Fibroblast of skin of left quadriceps (primary cell): ENCODE measurements at places on chromosomes 2 and 18.

GRCh38 chr2:187466129-187466792 lies 18.2 kb upstream of the CALCRL start:
- DNase-seq = no peak

DNA sequence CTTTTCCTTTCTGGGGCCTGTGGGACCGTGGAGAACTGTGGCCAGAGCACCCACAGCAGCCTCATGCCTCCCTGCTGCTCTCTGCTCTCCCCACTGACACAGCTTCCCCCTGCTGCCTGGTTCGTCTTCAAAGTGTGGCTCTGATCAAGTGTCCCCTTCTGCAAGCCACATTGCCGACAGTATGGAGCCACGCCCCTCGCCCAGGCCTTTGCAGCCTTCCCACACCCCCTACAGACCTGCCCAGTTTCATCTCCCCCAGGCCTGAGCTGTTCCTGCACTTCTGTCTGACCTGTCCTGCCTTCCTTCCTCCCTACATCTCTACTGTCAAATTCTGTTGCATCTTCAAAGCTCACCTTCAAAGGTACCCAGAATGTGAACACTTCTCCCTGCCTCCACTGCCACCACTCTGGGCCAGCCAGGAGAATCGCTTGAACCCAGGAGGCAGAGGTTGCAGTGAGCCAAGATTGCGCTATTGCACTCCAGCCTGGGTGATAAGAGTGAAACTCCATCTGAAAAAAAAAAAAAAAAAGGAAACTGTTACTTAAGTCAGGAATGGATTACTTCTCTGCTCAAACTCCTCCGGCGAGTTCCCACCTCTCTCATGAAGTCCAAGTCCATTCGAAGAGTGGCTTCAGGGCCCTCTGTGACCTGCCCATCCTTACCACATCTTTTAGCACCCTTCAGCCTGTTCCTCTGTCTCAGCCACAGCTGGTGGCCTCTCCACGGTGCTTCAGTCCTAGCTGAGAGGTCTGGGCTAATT lies 29.0 kb upstream of the CATIP start:
- no peak for DNase-seq

- no peak for DNase-seq
These were observed 109.1 kb downstream of the CDK15 start for GRCh38 chr2:201915446-201915845.

GRCh38 chr2:162149466-162149865 lies 2.6 kb downstream of the GCG start:
- DNase-seq = no peak

- no peak for DNase-seq
These were observed 37.7 kb downstream of the ASB1 start for GRCh38 chr2:238464389-238464788.

DNA sequence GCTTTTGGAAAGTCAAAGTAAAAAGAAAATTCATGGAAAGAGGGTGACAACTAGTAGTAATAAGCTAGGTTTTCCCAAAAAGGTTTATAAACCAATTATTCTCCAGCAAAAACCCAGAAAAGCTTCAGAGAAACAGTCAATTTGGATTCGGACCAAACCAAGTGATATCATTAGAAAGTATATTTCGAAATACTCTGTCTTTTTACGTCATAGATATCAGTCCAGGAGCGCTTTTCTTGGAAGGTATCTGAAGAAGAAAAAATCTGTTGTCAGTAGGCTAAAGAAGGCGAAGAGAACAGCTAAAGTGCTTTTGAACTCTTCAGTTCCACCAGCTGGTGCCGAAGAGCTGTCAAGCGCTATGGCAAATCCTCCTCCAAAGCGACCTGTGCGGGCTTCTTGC lies 36.6 kb downstream of the ZDBF2 start:
- DNase-seq = no peak

GRCh38 chr2:43082111-43082894 lies 144.1 kb downstream of the ZFP36L2 start:
- peak; percentile 90 for DNase-seq

GRCh38 chr2:7206111-7206810 lies 289.0 kb downstream of the RNF144A start:
- no peak for DNase-seq

GRCh38 chr2:190318931-190319554 lies 583 bp downstream of the HIBCH start:
- DNase-seq = no peak

DNA sequence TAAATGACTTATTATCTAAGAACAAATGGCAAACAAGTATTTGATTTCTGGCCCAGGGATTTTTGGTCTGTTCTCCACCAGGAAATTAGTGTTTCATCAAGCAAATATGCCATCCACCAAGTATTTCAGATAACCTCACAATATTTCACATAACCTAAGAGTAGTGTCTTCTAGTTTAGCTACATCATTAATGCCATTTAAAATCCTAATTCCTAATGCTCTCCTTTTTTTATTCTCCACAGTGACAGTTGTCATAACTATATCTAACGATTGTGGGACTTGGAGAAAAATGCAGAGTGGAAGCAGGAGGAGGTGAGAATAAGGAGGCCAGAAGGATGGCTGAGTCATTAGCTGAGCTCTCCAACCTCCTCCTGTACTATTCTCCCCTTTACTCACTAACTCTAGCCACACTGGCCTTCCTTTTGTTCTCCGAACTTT lies 58.5 kb upstream of the CTLA4 start:
- peak; percentile 44 for DNase-seq

DNA sequence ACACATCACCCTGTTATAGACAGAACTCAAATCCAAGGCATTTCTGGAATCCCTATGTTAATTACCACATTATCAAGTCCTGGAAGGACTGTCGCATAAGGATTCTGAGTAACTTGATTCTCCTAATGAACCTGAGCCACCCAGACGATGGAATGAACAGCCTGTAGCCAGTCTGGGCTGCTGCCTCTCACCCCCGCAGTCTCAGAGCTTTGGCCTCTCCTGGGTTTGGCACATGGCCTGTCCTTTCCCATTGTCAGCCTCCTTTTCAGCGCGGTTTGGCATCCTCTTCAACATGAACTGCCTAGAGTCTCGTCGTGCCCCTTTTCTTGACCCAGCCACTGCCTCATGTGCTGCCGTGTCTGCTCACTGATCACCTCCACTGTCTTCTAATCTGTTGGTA lies 147.6 kb downstream of the SLC8A1 start:
- DNase-seq = no peak

- peak; percentile 97 for DNase-seq
These were observed 12.1 kb downstream of the PXDN start for GRCh38 chr2:1731963-1732768.

DNA sequence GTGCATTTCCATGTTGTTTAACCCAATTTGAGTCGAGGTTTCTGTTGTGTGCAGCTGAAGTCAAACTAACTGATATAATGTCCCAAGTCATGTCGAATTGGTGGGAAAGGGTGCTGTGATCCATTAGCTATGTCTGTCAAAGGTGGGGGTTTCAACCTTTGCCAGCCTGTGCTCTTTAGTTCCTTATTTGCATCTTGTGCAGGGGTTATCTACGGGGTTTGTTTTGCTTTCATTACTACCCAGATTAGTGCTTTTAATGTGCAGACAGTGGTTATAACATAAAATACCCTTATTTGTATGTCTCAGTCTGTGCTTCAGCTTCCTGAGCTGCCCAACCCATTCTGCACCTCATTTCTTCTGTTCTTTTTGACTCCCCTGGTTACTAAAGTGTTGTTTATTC lies 271.9 kb upstream of the CXCR4 start:
- DNase-seq = no peak

GRCh38 chr18:76667603-76668002 lies 154.8 kb upstream of the ZNF236 start:
- DNase-seq = no peak

- peak; percentile 9 for DNase-seq
These were observed 39.9 kb upstream of the DARS1 start for GRCh38 chr2:136025057-136025973.

DNA sequence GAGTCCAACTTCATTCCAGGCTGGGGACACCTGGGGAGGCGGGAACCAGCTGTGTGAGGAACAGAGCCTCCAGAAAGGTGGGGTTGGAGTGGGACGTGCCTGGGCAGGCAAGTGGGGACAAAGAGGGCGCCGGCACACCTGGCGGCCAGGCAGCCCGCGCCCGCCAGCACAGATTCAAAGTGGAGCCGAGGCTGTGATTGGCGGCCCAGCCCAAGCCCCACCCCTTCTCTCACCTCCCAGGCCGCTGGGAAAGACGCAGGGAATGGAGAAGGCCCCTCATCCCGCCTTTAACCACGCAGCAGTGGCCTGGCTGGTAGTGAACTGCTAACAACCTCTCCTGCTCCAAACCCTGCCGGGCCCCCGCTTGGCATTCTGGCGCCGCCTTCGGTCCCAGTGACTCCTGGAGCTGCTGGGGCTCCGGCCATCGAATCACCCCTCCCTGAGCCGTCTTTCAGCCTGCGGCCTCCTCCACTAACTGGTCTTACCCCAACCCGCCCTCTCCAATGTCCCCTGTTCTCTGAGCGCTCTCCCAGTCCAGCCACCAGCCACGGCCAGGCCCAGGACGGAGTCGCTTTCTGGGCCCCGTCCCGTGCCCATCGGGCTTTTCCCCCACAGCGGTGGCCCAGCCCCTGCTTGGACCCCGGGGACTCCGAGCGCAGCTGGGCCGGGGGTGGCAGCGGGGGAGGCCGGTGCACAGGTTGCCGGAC lies 27.9 kb upstream of the PTMA start:
- DNase-seq = no peak

GRCh38 chr2:85605406-85606115 lies 3.1 kb upstream of the TMEM150A start:
- DNase-seq = peak; percentile 65
